ENCODE measurements at places on chromosomes 16 and 17. TPM values are rescaled to one million over a fixed set of nuclear protein-coding genes. Genes with fewer than 3 reads are reported as not detected.

Gene RAI1
- 33.6 TPM for total RNA-seq

DNA sequence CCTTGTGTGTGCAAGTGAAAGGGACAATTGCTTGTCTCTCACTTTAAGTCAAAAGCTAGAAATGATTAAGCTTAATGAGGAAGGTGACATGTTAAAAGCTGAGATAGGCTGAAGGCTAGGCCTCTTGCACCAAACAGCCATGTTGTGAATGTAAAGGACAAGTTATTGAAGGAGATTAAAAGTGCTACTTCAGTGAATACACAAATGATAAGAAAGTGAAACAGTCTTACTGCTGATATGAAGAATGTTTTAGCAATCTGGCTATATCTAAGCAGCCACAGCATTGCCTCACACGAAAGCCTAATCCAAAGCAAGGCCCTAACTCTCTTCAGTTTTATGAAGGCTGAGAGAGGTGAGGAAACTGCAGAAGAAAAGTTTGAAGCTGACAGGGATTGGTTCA lies 71.0 kb downstream of the CDRT15 start:
- H3K27me3 ChIP-seq, result no peaks in the 10 kb centered on the region
- H3K36me3 ChIP-seq, result peaks cover 5% of the 10 kb centered on the region
- DNase-seq, result no peak
- no peak overlapping the region for H3K27ac ChIP-seq
- H3K4me1 ChIP-seq, result no peaks in the 10 kb centered on the region

DNA sequence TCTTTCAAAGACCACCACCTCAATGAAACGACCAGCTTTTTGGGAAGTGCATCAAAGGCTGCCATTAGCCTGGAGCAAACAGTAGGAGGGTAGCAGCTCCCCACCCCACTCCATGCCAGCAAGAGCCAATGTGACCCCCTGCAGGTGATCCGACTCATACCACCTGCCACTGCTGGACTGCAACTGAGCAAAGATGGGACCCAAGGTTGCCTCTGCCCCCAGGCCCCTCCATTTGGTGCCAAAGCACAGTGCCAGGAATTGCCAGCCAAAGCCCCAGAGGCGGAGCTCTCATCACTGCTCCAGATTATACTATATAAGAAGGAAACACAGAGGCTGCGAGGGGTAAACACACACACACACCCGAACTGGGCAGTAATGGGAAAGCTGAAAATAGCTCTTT lies 8.3 kb downstream of the PITPNM3 start:
- no peak for DNase-seq
- no peak overlapping the region for H3K4me3 ChIP-seq
- no peaks in the 10 kb centered on the region for H3K4me1 ChIP-seq
- H3K36me3 ChIP-seq, result no peaks in the 10 kb centered on the region
- H3K27me3 ChIP-seq, result no peaks in the 10 kb centered on the region

DNA sequence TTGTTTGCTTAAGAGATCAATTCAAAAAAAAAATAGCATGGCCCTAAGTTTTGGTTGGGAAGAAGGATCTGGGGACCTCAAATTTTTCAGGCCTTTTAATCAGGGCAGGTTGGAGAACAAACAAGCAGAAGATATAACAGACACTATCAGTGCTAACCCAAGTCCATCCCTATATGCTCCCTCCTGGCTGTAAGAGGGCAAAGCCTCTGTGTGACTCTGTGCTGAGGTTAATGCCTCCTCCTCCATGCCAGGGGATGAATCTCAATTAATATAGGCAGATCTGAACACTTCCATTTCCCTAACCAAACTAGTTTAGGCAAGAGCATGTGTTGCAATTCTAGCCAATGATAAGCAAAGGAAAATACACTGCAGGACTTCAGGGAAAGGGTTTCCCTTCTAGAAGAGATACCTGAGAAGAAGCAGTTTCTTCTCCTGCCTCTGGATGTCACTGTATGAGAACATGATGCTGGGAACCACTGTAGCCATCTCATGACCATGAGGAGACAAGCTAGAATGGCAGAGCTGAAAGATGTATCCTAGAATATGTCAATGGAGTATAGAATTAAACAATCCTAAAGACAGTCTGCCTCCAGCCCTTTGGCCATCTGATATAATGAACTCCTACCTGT lies 76.0 kb downstream of the CHD9NB start:
- H3K27me3 ChIP-seq, result no peaks in the 10 kb centered on the region
- no peaks in the 10 kb centered on the region for H3K36me3 ChIP-seq
- no peak overlapping the region for H3K27ac ChIP-seq
- no peak overlapping the region for H3K4me3 ChIP-seq
- H3K4me1 ChIP-seq, result no peaks in the 10 kb centered on the region

DNA sequence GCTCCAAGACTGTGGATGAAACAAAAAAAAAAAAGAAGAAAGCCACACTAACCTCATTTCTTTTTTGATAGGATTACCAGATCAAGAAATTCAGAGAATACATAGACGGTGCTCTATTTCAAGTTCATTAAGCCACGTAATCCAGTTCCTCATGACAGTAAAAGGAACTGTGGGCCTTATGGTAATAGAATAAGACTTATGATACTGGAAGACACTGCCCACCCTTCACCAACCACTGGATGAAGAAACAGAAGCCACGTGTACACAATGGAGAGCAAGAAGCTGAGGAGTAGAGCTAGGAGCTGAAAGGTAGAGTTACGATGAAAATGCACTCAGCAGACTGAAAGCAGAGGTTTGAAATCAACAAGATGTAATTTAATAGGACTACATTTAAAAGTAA lies 11.2 kb downstream of the NCBP3 start:
- no peaks in the 10 kb centered on the region for H3K27me3 ChIP-seq
- no peaks in the 10 kb centered on the region for H3K36me3 ChIP-seq
- H3K4me3 ChIP-seq, result no peak overlapping the region
- H3K4me1 ChIP-seq, result no peaks in the 10 kb centered on the region
- no peak for DNase-seq
- no peak overlapping the region for H3K27ac ChIP-seq

DNA sequence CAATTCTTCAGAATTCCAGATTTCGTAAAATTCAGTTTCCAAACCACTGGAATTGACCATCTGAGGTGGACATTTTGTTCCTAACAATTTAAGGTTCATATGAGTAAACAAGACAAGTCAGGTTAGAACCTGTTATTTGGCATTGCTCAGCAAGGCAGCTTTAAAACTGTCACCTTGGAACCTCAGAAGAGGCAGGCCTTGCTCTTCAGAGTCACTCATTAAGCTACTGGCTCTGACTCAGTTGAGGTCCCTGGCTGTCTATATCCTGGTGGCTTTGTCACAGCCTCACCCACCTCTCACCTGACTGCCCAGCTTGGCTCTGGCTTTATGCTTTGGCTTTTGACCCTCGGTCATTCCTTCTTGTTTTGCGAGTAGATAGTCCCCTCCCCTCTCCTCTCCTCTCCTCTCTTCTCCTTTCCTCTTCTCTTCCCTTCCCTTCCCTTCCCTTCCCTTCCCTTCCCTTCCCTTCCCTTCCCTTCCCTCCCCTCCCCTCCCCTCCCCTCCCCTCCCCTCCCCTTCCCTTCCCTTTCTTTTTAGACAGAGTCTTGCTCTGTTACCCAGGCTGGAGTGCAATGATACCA lies 238.4 kb downstream of the SHISA9 start:
- no peaks in the 10 kb centered on the region for H3K36me3 ChIP-seq
- H3K4me3 ChIP-seq, result no peak overlapping the region
- H3K27me3 ChIP-seq, result no peaks in the 10 kb centered on the region
- no peak for DNase-seq

GRCh38 chr16:89101303-89102040 lies 7.8 kb downstream of the ACSF3 start:
- peaks cover 34% of the 10 kb centered on the region for H3K4me1 ChIP-seq
- no peaks in the 10 kb centered on the region for H3K27me3 ChIP-seq
- DNase-seq, result no peak
- no peak overlapping the region for H3K4me3 ChIP-seq
- H3K36me3 ChIP-seq, result peaks cover 65% of the 10 kb centered on the region

Gene GPR139
- total RNA-seq, result not detected

GRCh38 chr17:42429726-42430447 lies 6.8 kb upstream of the CAVIN1 start:
- no peak overlapping the region for H3K27ac ChIP-seq
- peaks cover 5% of the 10 kb centered on the region for H3K4me1 ChIP-seq
- H3K36me3 ChIP-seq, result no peaks in the 10 kb centered on the region

DNA sequence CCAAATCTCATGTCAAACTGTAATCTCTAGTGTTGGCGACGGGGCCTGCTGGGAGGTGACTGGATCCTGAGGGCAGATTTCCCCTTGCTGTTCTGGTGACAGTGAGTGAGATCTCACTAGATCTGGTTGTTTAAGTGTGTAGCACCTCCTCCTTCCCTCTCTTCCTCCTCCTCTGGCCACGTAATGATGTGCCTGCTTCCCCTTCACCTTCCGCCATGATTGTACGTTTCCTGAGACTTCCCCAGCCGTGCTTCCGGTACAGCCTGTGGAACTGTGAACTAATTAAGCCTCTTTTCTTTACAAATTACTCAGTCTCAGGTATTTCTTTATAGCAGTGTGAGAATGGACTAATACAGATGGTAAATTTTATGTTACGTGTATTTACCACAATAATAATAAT lies 49.2 kb downstream of the METTL16 start:
- no peak overlapping the region for H3K27ac ChIP-seq
- DNase-seq, result no peak
- H3K36me3 ChIP-seq, result peaks cover 2% of the 10 kb centered on the region
- H3K27me3 ChIP-seq, result no peaks in the 10 kb centered on the region

Gene PRCD
- total RNA-seq, result 34.4 TPM

GRCh38 chr17:78168903-78169793 lies 767 bp downstream of the SYNGR2 start:
- peaks cover 61% of the 10 kb centered on the region for H3K4me1 ChIP-seq
- H3K36me3 ChIP-seq, result no peaks in the 10 kb centered on the region
- peak overlapping the region; percentile 74 for H3K4me3 ChIP-seq

Gene SLC16A13
- total RNA-seq, result 21.7 TPM

Gene KRT9
- not detected for total RNA-seq

Gene KRTAP9-2
- total RNA-seq, result not detected
